NCI-H526 (cell line): ENCODE measurements at places on chromosomes 5 and 9.

DNA sequence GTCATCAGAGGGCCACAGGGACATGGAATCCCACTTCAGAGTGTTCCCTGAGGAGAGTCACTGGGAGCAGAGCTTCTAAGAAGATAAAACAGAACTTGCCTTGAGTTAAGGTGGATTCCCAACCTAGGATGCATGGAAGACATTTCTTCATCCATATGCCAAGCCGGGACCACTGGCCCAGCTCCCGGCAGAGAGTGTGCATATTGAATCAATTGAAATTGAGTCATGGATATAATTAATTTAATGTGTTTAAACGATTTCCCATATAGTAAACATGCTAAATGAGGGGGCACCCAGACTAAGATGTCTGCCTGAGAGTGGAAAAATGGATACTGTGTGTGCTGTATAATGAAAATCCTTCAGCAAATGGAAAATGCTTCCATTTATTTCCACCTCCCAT lies 194.4 kb upstream of the TBC1D2 start:
- no peak for DNase-seq

- DNase-seq: peak; percentile 10
Observed at GRCh38 chr9:5529683-5530221, 19.4 kb downstream of the PDCD1LG2 start.

DNA sequence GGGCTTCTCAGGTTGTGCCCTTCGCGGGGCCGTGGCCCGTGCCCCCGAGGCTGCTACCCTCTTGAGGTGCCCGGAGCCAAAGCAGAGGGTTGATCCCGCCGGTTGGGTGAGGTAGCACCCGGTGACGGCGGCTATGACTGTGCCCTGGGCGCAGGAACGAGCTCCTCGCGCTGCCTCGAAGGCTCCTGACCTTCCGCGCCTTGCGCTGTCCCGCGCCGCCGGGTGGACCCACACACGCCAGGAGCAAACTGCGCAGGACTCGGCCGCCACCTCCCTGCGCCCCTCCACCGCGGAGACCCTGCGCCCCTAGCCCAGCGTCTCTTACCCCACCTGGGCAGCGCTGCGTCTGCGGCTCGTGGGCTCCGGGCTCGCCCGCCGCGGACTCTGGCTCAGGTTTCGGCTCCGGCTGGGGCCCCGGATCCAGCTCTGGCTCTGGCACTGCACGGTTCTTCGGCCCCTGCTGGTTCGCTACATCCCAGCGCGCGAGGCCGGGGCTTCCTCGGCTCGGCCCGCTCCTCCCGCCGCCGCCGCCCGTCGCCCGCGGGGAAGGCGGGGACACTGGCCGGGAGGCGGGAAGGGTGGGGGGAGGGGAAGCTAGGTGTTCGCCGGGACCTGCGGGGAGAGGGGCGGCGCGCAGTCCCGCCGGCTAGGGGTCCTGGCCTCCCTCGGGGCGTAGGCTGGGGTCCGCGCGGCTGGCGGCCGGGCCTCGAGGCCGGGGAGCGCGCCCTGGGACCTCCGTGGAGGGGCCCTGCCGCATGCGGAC lies 5.4 kb upstream of the PITX1 start:
- peak; percentile 60 for DNase-seq

DNA sequence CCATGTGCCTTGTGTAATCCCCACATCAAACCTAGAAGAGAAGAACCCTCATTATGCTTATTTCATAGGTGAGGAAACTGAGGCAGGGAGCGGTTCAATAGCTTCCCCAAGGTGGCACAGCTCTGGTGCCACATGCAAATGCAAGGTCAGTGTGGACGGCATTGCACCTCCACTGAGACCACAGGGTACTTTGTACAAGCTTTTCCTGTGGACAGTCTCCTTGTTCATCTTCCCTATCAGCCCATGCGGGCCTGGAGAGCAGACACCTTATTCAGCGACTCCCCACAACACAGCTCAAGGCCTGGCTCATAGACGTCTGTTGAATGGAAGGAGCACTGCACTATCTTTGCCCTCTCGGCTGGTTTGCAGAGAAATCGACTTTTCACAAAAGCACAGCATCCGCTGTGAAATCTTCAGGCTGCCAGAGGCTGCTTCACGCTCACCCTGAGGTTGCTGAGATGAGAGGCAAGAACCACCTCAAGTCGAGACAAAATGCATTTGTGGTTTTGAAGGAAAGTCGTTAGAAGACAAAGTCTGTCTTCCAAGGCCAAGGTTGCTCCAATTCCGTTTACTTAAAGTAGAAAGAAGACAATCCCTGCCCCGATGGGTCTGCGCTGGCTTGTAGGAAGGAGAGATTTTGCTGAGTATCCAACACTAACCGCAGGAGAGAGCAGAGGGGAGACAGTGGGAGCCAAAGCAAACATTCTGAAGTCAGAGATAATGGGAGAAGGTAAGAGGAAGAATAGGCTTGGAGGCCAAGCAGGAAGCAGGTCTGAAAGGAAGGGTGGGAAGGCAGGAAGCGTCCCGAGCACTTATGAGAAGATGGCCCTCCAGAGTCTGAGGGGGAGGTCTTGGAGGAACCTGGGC lies 34.2 kb upstream of the STRBP start:
- no peak for DNase-seq

DNA sequence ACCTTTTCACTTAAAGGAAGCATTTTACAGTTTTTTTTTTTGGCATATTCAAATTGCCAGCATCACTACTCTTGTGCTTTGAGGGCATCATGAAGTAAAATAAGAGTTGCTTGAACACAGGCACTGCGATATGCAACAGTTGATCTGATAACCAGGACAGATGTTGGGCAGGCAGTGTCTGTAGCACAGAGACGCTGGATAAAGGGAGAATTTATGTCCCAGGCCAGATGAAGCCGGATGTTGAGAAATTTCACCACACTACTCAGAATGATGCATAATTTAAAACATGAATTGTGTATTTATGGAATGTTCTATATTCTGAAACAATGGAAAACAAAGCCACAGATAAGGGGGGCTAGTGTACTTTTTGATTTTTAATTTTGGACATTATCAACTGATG lies 71.4 kb downstream of the SLC12A2 start:
- no peak for DNase-seq

- no peak for DNase-seq
Observed at GRCh38 chr5:150316320-150316719, 13.6 kb upstream of the ARSI start.

- no peak for DNase-seq
Observed at GRCh38 chr9:133945977-133946753, 46.0 kb downstream of the VAV2 start.

DNA sequence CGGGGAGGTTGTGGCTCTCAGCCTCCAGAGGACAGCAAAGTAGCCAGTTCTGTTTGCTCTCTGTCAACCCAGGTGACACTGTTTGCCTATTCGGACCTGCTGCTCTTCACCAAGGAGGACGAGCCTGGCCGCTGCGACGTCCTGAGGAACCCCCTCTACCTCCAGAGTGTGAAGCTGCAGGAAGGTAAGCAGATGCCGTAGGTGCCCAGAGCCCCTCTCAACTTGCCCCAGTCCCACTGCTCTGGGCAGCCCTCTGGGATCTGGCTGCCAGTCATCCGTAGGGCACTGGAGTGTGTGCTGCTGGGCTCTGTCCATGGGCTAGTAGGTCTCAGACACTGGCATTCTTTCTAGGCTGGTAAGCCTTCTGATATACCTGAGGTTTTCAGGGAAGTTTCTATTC lies 59.3 kb downstream of the RGS3 start:
- DNase-seq: no peak

DNA sequence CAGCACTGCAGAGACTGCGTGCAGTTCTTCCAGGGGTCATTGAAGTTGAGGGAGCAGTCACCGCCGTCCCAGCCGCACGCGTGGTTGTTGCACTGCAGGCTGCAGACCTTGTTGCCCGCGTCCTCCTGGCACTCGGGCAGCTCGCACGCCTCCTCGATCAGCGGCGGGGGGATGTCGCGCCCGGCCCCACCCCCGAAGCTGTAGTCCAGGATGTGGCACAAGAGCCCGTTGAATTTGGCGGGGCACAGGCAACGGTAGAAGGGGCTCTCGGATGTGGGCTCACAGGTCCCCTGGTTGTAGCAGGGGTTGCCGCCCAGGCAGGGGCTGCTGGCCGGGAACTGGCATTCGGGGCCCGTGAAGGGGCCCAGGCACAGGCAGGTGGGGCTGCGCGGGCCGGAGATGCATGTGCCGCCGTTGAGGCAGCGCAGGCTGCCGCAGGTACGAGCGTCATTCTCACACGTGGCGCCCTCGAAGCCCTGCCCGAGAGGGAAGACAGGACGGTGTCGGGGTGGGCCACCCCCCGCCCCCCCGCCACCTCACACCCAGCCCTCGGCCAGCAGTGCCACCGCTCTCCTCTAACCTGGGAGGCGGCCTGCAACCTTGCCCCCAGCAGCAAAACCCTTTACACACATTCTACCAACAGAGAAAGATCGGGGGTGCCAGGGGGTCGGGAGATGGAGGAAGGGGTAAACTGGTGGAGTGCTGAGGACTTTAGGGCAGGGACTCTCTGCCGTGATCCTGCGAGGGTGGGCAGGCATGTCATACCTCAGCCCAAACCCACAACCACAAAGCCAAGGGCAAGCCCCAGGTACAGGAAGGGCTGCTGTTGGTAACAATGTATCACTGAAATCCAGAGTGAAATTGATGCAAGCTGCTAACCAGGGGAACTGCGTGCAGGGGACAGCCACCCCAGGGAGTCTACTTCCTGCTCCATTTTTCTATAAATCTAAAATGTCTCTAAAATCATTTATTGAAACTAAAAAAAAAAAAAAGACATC lies 22.9 kb upstream of the SEC16A start:
- DNase-seq: no peak

DNA sequence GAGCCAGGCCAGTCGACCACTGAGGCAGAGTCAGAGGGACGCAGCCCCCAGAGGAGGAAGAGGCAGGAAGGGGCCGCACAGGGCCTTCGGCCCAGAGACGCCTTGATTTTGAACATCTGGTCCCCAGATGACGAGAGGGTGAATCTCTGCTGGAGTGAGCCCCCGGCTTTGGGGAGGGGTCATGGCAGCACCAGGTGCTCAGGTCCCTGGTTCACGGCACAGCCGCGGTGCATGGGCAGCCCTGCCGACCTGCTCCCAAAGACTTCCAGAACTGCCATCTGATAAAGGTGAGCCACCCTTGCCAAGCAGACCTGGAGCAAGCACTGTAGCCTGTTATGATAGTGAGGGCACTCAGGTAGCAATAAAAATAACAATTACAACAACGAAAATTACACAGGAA lies 29.8 kb downstream of the LPCAT1 start:
- no peak for DNase-seq

DNA sequence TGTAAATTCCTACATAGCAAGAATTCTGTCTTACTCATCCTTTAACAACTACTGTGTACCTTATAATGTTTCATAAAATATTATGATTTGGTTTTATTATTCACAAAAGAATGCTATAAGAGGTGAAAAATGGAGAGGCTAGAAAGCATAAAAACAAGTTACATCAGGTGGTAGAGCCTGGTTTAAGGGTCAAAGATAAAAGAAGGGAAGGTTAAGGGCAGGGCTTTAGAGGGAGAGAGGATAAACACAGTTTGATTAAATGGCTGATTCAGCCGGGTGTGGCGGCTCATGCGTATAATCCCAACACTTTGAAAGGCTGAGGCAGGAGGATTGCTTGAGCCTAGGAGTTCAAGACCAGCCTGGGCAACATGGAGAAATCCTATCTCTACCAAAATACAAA lies 40.4 kb upstream of the HSPB3 start:
- no peak for DNase-seq

- DNase-seq: no peak
Observed at GRCh38 chr5:140023611-140024191, 19.4 kb downstream of the NRG2 start.

DNA sequence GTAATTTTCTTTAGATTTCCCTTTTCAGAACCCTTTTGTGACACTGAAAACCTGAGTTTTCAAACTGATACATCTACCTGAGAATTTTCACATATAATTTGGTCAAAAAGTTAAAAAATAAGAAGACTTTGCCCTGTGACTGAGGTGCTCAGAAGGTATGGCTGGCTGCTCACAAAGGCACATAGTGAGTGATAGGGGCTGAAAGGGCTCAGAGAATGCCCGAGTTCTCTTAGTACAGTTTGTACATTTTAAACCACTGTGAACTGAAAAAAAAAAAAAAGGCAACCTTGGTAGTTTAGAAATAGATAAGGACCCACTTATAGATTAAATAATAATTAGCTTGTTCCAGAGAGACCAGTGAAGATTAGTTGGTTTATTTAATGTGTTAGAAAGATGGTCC lies 18.1 kb upstream of the PSAT1 start:
- DNase-seq: no peak

GRCh38 chr9:135905380-135906258 lies 1.7 kb downstream of the CAMSAP1 start:
- DNase-seq: no peak

DNA sequence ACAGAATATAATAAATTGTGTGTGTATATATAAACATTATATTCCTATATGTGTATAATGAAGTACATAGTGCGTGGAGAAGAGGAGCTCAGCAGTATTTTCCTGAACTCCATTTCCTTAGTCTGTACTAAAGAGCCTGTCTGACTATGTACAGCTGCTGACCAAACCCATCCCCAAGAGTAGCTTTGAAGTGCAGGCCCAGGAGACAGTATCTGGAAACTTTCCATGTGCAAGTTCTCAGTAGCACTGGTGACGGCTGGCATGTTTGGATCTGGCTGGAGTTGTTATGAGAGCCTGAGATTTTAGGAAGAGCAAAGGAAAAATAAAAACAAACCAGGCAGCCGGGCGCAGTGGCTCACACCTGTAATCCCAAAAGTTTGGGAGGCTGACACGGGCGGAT lies 244.2 kb downstream of the RFK start:
- no peak for DNase-seq

- no peak for DNase-seq
Observed at GRCh38 chr9:91048749-91049148, 247.1 kb downstream of the SYK start.

GRCh38 chr5:136114414-136115125 lies 18.1 kb upstream of the SMAD5 start:
- DNase-seq: no peak

DNA sequence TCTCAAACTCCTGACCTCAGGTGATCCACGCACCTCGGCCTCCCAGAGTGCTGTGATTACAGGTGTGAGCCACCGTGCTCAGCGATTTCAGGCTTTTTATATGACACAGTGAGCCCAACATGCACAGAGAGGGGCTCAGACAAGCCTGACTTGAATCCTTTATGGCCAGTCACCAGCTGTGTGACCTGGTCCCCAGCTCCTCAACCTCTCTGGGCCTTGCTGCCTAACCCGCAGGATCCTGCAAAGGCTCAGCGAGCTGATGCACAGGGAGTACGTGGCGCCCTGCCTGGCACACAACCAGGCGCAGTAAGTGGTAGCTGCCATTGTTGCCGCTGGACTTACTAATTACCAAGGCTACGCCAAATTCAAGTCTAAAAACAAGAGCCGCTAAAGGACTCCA lies 16.6 kb upstream of the NCS1 start:
- no peak for DNase-seq

DNA sequence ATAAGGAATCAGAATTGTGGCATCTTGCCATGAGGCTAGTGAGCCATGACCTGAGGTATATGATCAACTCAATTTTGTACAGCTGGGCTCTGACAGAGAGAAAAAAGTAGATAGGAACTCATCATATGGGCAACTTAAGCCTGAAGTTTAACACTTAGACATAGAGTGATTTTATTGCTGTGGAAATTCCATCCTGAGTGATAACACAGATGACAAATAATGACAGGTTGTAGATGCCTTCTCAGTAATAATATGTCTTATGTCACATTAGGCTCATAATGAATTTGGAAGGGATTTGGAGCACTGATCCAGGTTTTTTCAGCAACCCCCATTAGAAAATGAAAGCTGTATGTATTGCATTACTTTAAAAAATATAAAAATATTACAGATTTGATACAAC lies 744.6 kb downstream of the CDH12 start:
- no peak for DNase-seq
